ENCODE measurements at places on chromosomes 4 and X.
A peak's percentile ranks its signal among the peaks of the same experiment; 100 is the strongest.

GRCh38 chrX:72306851-72307645, 1.3 kb upstream of the CITED1 start:
- peak; percentile 4 for DNase-seq

DNA sequence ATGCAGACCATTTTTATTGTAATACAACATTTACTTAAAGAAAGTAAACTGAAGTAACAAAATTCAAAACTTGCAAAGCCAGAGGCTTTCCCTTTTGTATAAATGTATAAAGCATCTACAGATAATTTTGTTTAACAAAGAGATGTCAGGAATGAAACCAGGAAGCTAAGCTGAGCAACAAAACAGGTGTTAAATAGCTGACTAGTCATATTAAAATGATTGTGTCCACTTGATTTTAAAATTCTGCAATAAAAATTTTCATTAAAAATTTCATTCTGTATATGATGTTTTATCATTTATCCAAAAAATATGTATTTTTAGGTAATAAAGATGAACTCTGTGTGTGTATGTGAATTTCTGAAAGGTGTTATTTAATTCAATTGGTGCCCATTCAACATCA, 72.0 kb upstream of the TRAM1L1 start:
- DNase-seq, result no peak

- DNase-seq, result no peak
Measured at GRCh38 chrX:37000140-37000539, 8.0 kb upstream of the FAM47C start.

- DNase-seq, result no peak
Measured at GRCh38 chr4:77190053-77190452, 33.0 kb downstream of the CCNG2 start.

GRCh38 chr4:99536271-99536670, 25.4 kb downstream of the C4orf17 start:
- DNase-seq, result no peak

- DNase-seq, result no peak
Measured at GRCh38 chrX:14173873-14174272, 144.2 kb upstream of the GEMIN8 start.

DNA sequence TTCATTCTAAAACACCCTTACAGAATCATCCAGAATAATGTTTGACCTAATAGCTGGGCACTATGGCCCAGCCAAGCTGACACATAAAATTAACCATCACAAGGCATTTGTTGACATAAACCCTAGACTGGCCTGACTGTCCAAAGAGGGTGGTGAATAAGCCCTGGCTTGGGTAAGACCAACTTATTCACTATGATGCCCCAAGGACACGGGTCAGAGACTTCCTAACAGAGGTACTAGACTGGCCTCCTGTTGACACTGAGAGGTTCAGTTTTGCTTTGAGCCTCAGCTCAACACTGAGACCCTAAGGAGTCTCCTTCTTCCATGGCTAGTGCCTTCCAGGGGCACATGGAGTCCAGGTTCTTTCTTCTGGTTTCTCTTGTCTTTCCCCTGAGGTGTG, 21.3 kb downstream of the FGF2 start:
- DNase-seq, result no peak

DNA sequence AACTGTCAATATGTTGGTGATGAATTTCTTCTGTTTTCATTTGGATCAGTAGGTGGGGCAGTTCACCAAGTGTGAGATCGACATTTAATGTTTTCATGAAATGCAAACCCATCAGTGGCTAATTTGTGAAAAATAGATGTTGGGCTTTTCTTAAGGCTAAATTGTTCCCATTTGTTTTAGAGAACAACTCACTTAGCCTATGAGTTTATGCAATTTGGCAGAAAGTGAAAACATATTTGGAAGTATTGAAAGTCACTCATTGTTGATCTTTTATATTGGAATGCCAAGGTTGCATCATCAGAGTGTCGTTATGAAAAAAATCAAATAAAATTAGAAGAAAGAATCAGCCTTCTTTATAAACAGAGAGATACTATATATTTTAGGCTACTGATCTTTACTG, 132.4 kb downstream of the RPA4 start:
- no peak for DNase-seq

DNA sequence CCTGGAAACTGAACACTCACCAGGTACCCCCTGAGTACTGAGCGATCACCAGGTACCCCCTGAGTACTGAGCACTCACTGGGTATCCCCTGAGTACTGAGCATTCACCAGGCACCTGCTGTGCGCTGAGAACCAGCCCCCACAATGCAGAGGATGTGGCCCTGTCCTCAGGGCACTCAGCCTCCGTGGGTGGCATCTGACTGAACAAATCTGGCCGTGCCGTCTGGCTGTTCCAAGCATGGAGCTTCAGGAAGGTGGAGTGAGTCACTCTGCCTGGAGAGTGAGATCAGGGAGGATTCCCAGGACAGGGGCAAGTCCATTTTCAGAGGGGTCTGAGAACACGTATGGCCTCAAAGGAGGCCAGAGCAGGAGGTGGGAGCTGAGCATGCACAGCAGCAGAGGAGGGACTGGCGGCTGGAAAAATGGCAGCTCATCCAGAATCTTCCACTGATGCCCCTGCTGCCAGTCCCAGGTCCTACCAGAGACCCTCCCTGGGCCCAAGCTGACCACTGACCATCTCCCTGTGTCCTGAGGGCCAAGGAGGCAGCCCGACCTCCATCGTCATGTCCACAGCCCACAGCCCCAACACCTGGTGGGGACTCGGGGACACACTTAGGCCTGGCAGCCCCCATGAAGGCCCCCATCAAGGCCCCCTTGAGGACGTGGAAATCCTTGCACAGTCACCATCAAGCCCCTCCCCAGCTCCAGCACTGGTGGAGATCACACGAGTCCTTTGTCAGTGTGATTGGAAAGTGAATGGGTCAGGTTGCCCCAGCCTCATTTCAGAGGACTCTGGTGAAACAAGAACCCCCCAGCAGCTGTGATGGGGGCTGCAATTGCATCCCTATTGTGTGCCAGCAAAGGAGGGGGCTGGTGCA, 94.1 kb downstream of the HMX1 start:
- DNase-seq, result no peak

GRCh38 chr4:188296331-188296730, 157.1 kb downstream of the TRIML1 start:
- no peak for DNase-seq

Data from activated CD4-positive, alpha-beta T cell treated with anti-CD3 and anti-CD28 coated beads, Interleukin-2, amount 50 U/mL, for 24 hours (primary cell).